ENCODE measurements at places on chromosomes 7 and 10. TPM values are rescaled to one million over a fixed set of nuclear protein-coding genes. Genes with fewer than 3 reads are reported as not detected.

Gene RNLS
- total RNA-seq = 6.0 TPM

Gene TRPV5
- not detected for total RNA-seq

Gene UNCX
- total RNA-seq = not detected

Gene COA1
- 62.8 TPM for total RNA-seq

Gene OR9A2
- total RNA-seq = not detected

Gene GDF10
- total RNA-seq = not detected

Gene DYDC2
- 0.14 TPM for total RNA-seq

Gene VWA2
- 0.60 TPM for total RNA-seq

Gene ANKRD61
- total RNA-seq = 0.28 TPM

Gene TRPV6
- 0.24 TPM for total RNA-seq

Gene TMEM236
- total RNA-seq = not detected

Gene CEP55
- total RNA-seq = 58.5 TPM

Gene KIF11
- 34.1 TPM for total RNA-seq

Gene CPXM2
- total RNA-seq = not detected

Gene GPR15LG
- total RNA-seq = not detected

Gene TPST1
- 28.2 TPM for total RNA-seq

Gene RET
- 1.2 TPM for total RNA-seq

Measured in foreskin keratinocyte (primary cell).